ENCODE measurements at places on chromosomes 6 and 20. TPM values are rescaled to one million over a fixed set of nuclear protein-coding genes. Genes with fewer than 3 reads are reported as not detected.

Gene SAMD3
- total RNA-seq, result not detected

Gene TBC1D32
- 1.8 TPM for total RNA-seq

Gene UBE2C
- total RNA-seq, result 249 TPM

Gene NHLRC1
- total RNA-seq, result 1.9 TPM

Gene LINC00237
- not detected for total RNA-seq

Gene SLC13A3
- total RNA-seq, result 0.12 TPM

Gene LY6G6D
- total RNA-seq, result not detected

Gene RAET1G
- total RNA-seq, result 10.6 TPM

Gene TRIM10
- not detected for total RNA-seq

Gene FRK
- total RNA-seq, result 1.8 TPM

Gene IL17A
- not detected for total RNA-seq

Gene PLCB4
- total RNA-seq, result 15.2 TPM

Gene JPH2
- 1.2 TPM for total RNA-seq

Gene TCF15
- not detected for total RNA-seq

Gene COL10A1
- not detected for total RNA-seq

Gene SSTR4
- total RNA-seq, result not detected

Gene BIRC7
- total RNA-seq, result 3.1 TPM

Gene STX11
- total RNA-seq, result 2.3 TPM

Gene ARMH2
- not detected for total RNA-seq

Gene SDCBP2
- total RNA-seq, result 0.92 TPM

Gene PTCHD4
- 0.07 TPM for total RNA-seq

Gene TTI1
- 17.2 TPM for total RNA-seq

Gene ABHD16B
- total RNA-seq, result not detected

Gene SEMG1
- total RNA-seq, result not detected

Gene MAP3K4
- total RNA-seq, result 14.4 TPM

Gene POU5F1
- 4.5 TPM for total RNA-seq

Gene MMUT
- 4.9 TPM for total RNA-seq

Gene GRM1
- total RNA-seq, result 0.04 TPM

Gene PSORS1C2
- total RNA-seq, result not detected

Gene GPR6
- total RNA-seq, result not detected

Gene KAT14
- total RNA-seq, result 10.1 TPM

Gene MUCL3
- not detected for total RNA-seq

Gene FAM83D
- total RNA-seq, result 54.1 TPM

Gene HCRTR2
- not detected for total RNA-seq

Gene FOXA2
- total RNA-seq, result 14.3 TPM

Gene ZNF217
- 28.0 TPM for total RNA-seq

Gene RAD21L1
- total RNA-seq, result not detected

Gene SNRNP48
- total RNA-seq, result 12.2 TPM

Gene C6orf15
- total RNA-seq, result not detected

Gene SGK1
- total RNA-seq, result 54.2 TPM

Gene CTCFL
- not detected for total RNA-seq

Gene SPEF1
- total RNA-seq, result 2.3 TPM

Gene POPDC3
- 31.2 TPM for total RNA-seq
